ENCODE measurements at places on chromosomes 6 and 20.

DNA sequence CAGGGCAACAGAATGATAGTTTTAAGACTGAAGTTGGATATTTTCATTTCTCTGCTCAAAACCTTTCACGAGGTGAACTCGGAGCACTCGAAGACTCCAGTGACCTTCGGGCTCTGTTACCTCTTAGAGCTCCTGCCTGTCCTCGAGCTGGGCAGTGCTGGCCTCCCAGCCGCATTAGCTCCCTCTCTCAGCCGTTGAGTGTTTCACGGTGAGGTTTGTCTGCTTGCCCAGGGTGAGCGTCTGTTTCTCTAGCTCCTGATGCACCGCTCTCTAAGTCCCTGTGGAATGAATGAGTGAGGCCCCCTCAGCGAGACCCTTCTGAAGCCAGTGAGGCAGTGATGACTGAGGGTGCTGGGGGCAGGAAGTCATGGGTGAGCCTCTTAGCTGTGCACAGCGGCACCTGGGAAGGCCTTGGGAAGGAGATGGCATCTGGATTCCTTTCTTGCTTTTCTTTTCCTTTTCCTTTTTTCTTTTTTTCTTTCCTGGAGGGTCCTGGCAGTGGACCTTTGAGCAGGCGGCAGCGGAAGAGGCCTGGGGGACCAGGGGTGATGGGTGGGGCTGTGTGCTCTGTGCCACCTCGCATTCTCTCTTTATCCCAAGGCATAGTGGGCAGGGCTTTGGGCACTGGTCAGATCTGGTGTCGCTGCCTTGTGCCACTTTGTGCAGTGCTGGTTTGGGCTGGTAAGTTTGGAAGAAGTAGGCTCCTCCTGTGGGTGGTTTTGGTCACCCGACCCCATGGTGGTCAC lies 2.2 kb downstream of the PSMG4 start:
- no peak for DNase-seq

DNA sequence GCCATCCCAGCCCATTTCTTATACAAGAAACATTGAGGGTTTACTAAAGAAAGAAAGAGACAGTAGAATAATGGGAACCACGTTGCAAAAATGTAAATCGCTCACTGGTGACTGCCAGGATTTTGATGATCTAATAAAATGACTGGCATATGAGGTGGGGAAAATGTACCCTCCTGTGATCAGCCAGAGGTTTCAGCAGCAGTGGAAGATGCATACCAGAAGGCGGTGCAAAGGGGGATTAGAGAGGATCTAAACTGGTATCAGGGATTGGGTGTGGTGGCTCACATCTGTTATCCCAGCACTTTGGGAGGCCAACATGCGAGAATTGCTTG lies 60.8 kb upstream of the DDR1 start:
- DNase-seq = no peak

GRCh38 chr20:21353236-21353635 lies 44.1 kb downstream of the NKX2-4 start:
- DNase-seq = no peak

GRCh38 chr6:130675072-130675471 lies 152.1 kb upstream of the SMLR1 start:
- DNase-seq = peak; percentile 6

DNA sequence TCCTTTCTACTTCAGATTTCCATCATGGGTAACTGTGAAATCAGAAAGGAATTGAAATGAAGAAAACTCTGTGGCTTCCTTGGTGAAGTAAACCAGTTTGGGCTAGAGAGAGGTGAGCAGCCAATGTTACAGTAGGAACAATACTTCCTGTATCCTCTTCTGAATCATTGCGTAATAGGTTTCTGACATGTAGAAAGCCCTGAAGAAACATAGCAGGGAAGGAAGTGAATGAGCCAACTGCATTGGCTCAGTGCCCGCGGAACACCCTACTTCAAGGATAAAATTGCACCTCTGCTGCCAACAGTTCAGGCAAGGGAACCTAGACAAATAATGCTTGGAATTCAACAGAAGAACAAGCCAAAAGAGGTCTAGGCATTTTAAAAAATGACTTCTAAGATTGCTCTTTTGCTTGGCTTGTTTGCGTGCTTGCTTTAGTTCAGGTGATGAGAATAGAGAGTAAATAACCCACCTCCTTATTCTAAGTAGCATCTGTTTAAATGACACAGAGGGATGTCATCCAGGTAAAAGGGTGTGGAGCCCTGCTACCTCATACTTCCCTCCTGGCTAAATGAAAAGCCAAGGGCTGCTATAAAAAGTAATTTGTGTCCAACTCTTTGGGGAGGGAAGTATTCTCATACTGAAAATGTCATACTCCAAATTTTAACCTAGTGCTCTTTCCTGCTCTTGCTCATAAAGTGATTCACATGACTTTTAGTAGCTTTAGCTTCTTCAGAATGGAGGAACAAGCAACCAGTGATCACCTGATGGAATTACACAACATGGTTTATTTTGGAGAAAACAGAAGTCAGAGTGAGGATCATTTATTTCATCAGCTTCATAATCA lies 30.0 kb upstream of the AKIRIN2 start:
- DNase-seq = peak; percentile 72

- no peak for DNase-seq
Observed at GRCh38 chr6:78631976-78632375, 235.4 kb upstream of the IRAK1BP1 start.

Measured in SW480 (cell line).